ENCODE measurements at places on chromosomes 4 and X. TPM values are rescaled to one million over a fixed set of nuclear protein-coding genes. Genes with fewer than 3 reads are reported as not detected.

- no peak for DNase-seq
Measured at GRCh38 chr4:83170952-83171399, 56.4 kb upstream of the PLAC8 start.

- DNase-seq: no peak
Measured at GRCh38 chr4:101724093-101724492, 66.4 kb upstream of the BANK1 start.

- peak; percentile 2 for DNase-seq
Measured at GRCh38 chrX:153226344-153227185, 47.5 kb downstream of the MAGEA1 start.

GRCh38 chr4:114399105-114399504 lies 199.5 kb upstream of the UGT8 start:
- no peak for DNase-seq

- no peak for DNase-seq
Measured at GRCh38 chr4:74583089-74583700, 138.3 kb downstream of the AREG start.

GRCh38 chr4:3415471-3416141 lies 26.2 kb upstream of the HGFAC start:
- no peak for DNase-seq

DNA sequence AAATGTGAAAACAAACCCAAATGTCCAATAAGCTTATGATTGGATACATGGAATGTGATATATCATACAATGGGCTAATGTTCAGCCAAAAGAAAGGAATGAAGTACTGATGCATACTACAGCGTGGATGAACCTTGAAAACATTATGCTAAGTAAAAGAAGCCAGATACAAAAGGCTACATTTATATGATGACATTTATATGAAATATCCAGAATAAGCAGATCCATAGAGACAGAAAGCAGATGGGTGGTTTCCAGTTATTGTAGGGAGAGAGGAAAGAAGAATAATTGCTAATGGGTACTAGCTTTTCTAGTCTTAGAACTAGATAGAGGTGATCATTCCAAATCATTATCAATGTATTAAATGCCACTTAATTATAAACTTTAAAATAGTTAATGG lies 801.3 kb downstream of the IL1RAPL1 start:
- no peak for DNase-seq

GRCh38 chr4:73139245-73139644 lies 69.7 kb upstream of the COX18 start:
- no peak for DNase-seq

- no peak for DNase-seq
Measured at GRCh38 chr4:82500435-82501153, 61.2 kb downstream of the TMEM150C start.

GRCh38 chr4:138537731-138538490 lies 295.8 kb upstream of the SLC7A11 start:
- DNase-seq: no peak

DNA sequence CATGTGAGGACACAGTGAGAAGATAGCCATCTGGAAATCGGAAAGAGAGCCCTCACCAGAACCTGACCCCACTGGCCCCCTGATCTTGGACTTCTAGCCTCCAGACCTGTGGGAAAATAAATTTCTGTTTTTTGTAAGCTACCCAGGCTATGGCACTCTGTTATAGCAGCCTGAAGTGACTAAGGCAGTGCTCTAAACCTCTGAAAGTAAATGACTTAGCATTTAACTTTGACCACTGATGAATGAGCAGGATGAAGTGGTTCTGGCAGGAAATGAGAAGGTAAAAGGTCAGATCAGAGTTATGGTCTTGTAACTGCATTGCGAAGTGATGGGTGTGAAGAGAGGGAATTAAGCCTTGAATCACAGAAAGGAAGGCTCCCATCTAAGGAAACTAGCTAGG lies 17.0 kb downstream of the GPAT3 start:
- DNase-seq: no peak

GRCh38 chr4:165351359-165352130 lies 24.1 kb downstream of the MSMO1 start:
- DNase-seq: no peak

DNA sequence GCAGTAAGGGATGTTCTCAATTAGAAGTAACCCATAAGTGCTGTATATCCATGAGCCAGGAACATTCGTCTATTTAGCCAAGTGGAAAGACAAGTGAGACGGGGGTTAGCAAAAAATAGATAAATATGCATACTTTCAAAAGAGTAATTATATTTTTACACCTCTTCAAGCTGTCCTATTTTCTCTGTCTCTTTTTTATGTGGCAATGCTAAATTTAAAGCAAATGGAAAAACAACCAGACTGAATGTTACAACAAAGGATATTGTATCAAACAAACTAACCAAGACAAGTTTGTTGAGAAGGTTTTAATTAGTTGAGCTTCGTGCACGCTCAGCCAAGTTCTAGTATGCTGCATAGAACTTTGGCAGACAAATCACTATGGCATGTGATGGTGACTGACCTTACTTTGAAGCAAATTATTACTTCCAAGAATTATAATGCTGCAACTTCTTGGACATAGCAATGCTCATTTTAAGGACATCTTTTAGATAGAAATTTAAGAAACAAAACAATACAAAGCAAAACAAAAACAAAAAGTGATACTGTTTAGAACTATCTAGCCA lies 61.4 kb upstream of the TMEM150C start:
- DNase-seq: no peak

DNA sequence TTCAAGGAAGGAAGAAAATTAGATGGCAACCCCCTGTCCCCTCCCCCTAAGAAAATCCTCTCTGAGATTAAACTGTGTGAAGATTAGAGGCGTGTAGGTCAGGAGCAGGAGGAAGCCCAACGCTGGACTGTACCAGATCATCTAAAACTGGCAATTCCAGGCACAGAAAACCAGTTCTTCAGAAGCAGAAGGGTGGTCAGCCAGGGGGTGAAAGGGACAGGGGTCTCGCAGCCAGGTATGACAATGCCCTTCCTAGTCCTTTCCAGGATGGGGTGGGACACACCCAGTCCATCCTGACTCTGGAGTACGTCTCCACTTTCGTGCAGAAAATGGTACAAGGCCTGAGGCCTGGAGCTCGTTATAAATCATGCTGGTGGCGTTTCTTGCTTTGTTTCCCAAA lies 3.3 kb upstream of the RHOH start:
- DNase-seq: no peak

GRCh38 chr4:168587411-168588125 lies 90.7 kb downstream of the PALLD start:
- no peak for DNase-seq

DNA sequence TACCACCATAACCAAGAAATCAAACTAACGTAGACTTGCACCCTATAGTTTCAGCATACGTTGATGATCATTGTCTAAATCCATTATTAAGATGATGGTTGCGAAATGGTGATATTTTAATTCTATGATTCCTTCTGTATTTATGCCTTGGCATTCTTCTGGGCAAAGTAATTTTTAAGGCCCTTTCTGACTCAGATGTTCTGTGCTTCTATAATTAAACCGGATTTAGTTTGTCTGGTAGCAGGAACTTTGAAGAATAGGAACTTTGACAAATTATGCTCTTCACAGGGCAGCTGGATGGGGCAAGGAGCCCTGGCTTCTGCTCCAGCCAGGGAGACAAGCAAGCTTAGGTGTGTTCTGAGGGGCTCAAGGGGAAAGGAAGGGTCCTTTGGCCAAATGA lies 23.8 kb upstream of the PLAC1 start:
- no peak for DNase-seq

GRCh38 chrX:84218726-84219125 lies 30.7 kb upstream of the RPS6KA6 start:
- DNase-seq: no peak

GRCh38 chr4:52618795-52619590 lies 40.1 kb downstream of the USP46 start:
- DNase-seq: no peak

DNA sequence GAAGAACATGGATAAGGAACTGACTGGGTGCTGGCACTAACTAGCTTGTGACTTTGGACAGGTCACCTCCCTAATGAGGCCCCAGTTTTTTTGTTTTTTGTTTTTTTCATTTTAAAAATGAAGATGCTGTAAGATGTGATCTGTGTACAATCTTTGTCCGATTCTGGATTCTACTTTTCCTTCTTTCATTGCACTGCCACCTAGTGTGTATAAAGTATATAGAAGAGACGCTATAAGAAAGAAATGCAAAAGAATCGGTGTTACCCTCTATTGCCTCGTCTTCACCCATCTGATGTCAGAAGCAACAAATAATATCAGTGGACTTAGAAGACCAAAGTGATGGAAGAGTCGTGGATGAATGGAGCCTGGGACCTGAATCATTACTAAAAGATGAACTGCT lies 58.6 kb upstream of the P2RY10 start:
- no peak for DNase-seq

DNA sequence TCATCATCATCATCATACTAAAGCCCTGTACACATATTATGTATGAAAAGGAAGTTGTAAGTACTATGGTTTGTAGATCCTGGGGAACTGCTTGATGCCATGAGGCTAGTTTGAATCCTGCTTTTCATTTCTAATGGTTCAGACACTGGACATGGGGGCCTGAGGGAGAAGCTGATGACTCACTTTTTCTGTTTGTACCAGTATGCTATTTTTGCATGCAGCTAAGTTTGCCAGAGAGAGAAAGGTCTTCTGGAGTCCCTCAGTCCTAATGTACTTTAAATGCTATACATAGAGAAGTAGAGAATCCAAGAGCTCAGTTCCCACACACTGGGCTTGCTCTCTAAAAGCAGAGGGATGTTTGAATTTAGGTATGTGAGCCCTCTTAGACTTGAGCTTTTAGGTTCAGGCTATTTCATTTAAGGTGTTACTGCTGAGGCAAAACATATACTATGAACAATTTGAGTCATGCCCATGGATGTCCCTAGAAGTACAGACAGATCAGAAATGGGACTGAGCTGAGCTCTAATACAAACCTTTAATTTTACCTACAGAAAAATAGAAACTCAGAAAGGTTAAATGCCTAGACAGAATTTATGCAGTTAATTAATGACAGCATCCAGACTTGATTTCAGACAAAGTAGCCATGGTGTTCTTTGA lies 17.6 kb upstream of the HS3ST1 start:
- DNase-seq: no peak

GRCh38 chr4:58214376-58214775 lies 1104.2 kb upstream of the IGFBP7 start:
- no peak for DNase-seq

- DNase-seq: no peak
Measured at GRCh38 chr4:23828779-23829178, 61.1 kb downstream of the PPARGC1A start.

DNA sequence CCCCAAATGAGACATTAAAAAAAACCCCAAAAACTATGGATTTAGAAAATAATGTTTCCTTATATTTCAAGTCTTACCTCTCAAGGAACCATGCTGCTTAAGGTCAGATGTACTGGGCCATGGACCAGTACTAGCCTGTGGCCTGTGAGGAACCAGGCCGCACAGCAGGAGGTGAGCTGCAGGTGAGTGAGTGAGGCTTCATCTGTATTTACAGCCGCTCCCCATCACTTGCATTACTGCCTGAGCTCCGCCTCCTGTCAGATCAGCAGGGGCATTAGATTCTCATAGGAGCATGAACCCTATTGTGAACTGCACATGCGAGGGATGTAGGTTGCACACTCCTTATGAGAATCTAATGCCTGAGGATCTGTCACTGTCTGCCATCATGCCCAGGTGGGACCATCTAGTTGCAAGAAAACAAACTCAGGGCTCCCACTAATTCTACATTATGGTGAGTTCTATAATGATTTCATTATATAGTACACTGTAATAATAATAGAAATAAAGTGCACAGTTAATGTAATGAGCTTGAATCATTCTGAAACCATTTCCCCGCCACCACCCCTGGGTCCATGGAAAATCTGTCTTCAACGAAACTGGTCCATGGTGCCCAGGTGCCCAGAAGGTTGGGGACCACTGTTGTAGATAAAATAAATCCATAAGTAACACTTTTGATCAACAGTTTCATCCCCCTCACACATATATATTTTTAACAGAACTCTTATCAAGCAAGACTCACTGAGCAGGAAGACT lies 105.3 kb upstream of the CBR4 start:
- no peak for DNase-seq

GRCh38 chr4:169260217-169260866 lies 10.4 kb downstream of the SH3RF1 start:
- DNase-seq: no peak

DNA sequence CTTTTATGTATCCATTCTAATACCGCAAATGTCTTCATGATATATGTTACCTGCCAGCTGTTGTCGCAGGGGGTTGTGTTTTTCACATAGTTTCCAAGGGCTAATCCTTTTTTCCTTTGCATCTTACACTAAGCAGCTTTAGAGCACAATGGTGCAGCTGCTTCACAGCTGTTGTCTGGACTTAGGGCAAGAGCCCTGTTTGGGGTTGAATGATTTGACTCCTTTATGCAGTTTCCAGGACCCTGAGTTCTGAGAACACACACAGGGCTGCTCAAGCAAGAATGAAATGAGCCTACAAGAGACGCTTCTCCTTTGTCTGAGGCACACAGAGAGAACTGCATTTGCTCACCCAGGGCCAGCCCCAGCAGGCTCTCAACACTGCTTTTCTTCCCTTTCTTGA lies 20.2 kb downstream of the CCNG2 start:
- DNase-seq: no peak

- DNase-seq: no peak
Measured at GRCh38 chrX:132119283-132119682, 8.5 kb downstream of the FRMD7 start.

- no peak for DNase-seq
Measured at GRCh38 chr4:152594978-152595925, 59.4 kb upstream of the FBXW7 start.

- DNase-seq: no peak
Measured at GRCh38 chrX:23765449-23765848, 17.5 kb upstream of the SAT1 start.

AR gene
- total RNA-seq: not detected

COX7B2 gene
- not detected for total RNA-seq

PCDH7 gene
- not detected for total RNA-seq

PABPC1L2B gene
- not detected for total RNA-seq

PDLIM3 gene
- total RNA-seq: not detected

GPR34 gene
- total RNA-seq: 1.0 TPM

PNMA5 gene
- total RNA-seq: not detected

GAB3 gene
- 2.5 TPM for total RNA-seq

SHISA3 gene
- total RNA-seq: 0.21 TPM
